ENCODE measurements at places on chromosomes 13 and 19. TPM values are rescaled to one million over a fixed set of nuclear protein-coding genes. Genes with fewer than 3 reads are reported as not detected.

The KIR2DL3 gene
- total RNA-seq, result not detected

The OR7C1 gene
- total RNA-seq, result not detected

The RXFP2 gene
- total RNA-seq, result not detected

The SYNGR4 gene
- total RNA-seq, result not detected

The ZNF415 gene
- 3.9 TPM for total RNA-seq

The CD209 gene
- not detected for total RNA-seq

The TMEM238 gene
- total RNA-seq, result not detected

The COL5A3 gene
- total RNA-seq, result 2.4 TPM

The GSX1 gene
- not detected for total RNA-seq

The IL12RB1 gene
- 0.09 TPM for total RNA-seq

The CBARP gene
- total RNA-seq, result 1.3 TPM

The WDR62 gene
- total RNA-seq, result 2.4 TPM

The PSG7 gene
- total RNA-seq, result not detected

The ZNF83 gene
- 27.3 TPM for total RNA-seq

The SGCG gene
- total RNA-seq, result 0.56 TPM

The LYL1 gene
- 58.7 TPM for total RNA-seq

The IL4I1 gene
- total RNA-seq, result 3.5 TPM

The GRIK5 gene
- 0.18 TPM for total RNA-seq

The CGB8 gene
- total RNA-seq, result not detected

The C1QTNF9B gene
- total RNA-seq, result not detected

The DAND5 gene
- not detected for total RNA-seq

The LGI4 gene
- total RNA-seq, result 0.09 TPM

The SULT2A1 gene
- total RNA-seq, result not detected

Measured in endothelial cell of coronary artery (primary cell).